ENCODE measurements at places on chromosomes 1 and 21. TPM values are rescaled to one million over a fixed set of nuclear protein-coding genes. Genes with fewer than 3 reads are reported as not detected.

Gene SRSF4
- total RNA-seq, result 49.3 TPM

DNA sequence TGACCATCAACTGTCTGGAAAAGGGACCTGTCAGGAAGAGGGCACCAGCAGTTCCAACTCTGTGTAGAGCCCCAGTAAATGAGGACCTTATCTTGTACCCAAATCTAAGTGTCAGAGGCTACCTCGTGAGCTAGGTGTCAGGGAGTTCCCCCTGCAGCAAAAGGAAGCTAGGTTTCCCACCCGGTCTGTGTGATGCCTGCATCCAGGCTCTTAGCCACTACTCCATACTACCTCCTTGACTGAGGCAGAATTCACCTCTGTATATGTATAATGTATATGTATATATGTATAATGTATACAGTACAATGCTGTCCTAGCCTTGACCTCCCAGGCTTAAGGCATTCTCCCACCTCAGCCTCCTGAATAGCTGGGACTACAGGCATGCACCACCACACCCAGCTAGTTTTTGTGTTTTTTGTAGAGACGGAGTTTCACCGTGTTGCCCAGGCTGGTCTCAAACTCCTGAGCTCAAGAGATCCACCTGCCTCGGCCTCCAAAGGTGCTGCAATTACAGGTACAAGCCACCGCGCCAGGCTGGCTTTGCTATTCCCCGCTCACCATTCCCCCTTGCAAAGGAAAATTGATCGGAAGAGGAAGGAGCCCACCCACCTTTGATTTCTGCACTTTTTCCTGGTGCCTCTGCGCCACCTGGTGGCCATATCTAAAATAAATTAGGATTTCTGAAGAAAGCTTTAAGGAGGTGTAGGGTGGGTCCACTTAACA is 15.7 kb upstream of the LUZP1 start:
- H3K4me3 ChIP-seq, result peak overlapping the region; percentile 55
- H3K27me3 ChIP-seq, result no peaks in the 10 kb centered on the region
- DNase-seq, result no peak
- no peaks in the 10 kb centered on the region for H3K36me3 ChIP-seq

DNA sequence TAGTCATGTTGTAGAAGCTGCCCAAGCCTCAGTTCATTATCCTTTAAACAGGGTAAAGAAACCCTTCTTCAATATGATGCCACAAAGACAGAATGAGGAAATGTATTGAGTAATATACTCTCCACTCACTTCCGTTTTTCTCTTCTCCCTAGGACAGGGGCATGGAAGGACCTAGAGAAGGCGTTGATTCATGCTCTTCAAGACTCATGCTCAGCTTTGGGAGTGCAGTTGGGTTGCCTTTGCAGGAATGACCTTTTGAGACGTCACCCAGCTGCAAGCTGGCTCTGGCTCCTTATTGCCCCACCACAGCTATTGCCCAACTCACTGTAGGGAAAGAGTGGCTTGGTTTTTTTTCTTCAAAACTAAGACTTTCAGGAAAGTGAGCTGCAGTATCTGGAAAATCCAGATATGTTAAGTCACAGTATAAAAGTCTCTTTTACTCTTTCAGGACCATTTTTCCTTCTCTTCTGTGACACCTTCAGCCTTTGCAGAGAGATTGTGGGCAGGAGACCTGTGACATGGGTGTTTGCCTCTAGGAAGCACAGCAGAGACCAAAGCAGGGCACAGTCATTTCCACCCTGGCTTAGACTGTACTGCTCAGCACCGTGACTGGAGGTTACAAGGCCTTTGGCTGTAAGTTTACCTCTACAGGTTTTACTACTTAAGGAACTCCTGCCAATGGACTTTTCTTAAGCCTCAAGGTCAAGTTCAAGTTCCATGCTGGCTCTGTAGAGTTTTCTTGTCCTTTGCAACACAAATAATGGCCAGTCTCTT is 39.5 kb downstream of the XCL2 start:
- no peaks in the 10 kb centered on the region for H3K4me1 ChIP-seq
- H3K4me3 ChIP-seq, result no peak overlapping the region
- DNase-seq, result peak; percentile 75
- no peaks in the 10 kb centered on the region for H3K36me3 ChIP-seq
- no peaks in the 10 kb centered on the region for H3K27me3 ChIP-seq
- no peak overlapping the region for H3K27ac ChIP-seq

DNA sequence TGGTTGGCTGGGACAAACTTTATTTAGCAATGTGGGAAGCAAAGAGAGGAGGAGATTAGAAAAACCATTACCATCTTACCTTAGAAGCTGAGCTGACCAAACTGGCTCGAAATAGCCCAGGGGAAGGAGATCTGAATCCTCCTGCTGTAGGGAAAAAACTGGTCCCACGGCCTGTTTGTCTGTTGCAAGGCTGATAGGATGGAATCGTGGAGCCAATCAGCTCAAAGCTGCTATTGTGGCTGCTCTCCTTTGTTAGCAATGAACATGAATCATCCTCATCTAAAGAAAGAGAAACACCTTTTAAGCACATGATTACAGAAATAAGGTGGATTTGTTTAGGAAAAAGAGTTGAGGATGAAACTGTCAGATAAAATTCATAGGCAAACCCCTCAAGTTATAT is 21.5 kb downstream of the CLSPN start:
- H3K36me3 ChIP-seq, result no peaks in the 10 kb centered on the region
- no peaks in the 10 kb centered on the region for H3K4me1 ChIP-seq
- no peaks in the 10 kb centered on the region for H3K27me3 ChIP-seq

- H3K4me3 ChIP-seq, result no peak overlapping the region
- peak; percentile 83 for DNase-seq
- H3K36me3 ChIP-seq, result no peaks in the 10 kb centered on the region
- H3K4me1 ChIP-seq, result peaks cover 20% of the 10 kb centered on the region
- peak overlapping the region; percentile 69 for H3K27ac ChIP-seq
Observed at GRCh38 chr21:42262831-42263231, 43.9 kb downstream of the ABCG1 start.

Gene NCMAP
- not detected for total RNA-seq

DNA sequence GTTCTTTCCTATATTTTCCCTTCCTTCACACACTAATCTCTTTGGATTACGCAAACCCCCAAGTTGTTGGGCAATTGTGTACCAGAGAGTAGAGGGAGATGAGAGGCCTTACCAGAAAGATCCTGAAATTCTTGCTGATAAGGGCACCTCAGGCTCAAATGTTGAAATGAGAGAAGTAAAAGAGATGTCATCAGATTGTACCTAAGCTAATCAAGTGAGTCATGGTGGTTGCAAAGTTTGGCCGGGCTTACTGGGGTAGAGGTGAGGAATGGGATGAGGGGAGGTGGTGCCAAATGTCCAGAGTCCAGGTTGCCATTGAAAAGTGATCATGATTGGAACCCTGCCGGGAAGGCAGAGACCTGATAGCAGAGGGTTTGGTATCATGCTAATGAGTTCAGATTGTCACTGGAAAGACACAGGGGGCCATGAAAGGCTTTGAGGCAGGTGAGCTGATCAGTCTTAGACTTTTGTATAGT is 43.1 kb downstream of the OPTC start:
- no peak overlapping the region for H3K4me3 ChIP-seq
- no peaks in the 10 kb centered on the region for H3K36me3 ChIP-seq
- peaks cover 19% of the 10 kb centered on the region for H3K4me1 ChIP-seq
- no peak overlapping the region for H3K27ac ChIP-seq
- DNase-seq, result no peak

- no peaks in the 10 kb centered on the region for H3K27me3 ChIP-seq
- peak overlapping the region; percentile 59 for H3K27ac ChIP-seq
- DNase-seq, result peak; percentile 68
Observed at GRCh38 chr1:55718758-55719671, 503.9 kb upstream of the USP24 start.

- H3K27ac ChIP-seq, result peak overlapping the region; percentile 85
- no peak overlapping the region for H3K4me3 ChIP-seq
- H3K36me3 ChIP-seq, result no peaks in the 10 kb centered on the region
- DNase-seq, result peak; percentile 73
- no peaks in the 10 kb centered on the region for H3K27me3 ChIP-seq
Observed at GRCh38 chr21:25934771-25935224, 200.0 kb downstream of the GABPA start.

DNA sequence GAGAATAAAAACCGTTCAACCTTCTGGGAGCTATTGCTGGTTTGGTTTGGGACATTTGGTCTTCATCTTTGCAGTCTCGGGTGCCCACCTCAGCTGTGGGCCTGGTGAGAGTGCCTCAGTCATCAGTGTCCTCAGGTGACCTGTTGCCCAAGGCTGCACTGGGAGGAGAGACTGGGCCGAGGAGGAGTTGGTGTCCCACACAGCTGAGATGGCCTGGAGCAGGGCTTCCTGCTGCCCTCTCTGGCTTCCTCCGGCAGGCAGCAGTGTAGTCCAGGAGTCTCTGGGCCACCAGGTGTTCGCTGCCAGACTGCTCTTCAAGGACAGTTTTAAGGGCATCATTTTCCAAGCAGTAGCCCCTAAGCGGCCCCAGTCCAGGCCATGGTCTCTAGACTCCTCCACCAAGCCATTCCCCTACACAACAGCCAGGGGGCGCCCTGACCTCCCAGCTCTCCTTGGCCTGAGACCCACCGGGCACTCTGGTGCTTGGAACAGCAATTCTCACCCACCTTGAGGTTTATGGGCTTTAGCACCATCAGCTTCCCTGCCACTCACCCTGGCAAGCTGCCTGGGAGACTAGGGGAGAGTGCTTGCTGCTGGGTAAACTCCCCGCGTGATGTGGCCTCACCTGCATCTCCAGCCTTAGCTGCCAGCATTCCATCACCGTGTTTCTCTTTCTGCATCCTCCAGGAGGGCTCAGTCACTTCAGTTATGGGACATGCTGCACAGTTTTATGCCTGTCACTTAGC is 9.1 kb upstream of the SYTL1 start:
- no peaks in the 10 kb centered on the region for H3K27me3 ChIP-seq
- H3K36me3 ChIP-seq, result peaks cover 6% of the 10 kb centered on the region
- DNase-seq, result peak; percentile 57
- no peak overlapping the region for H3K4me3 ChIP-seq
- H3K4me1 ChIP-seq, result peaks cover 5% of the 10 kb centered on the region
- H3K27ac ChIP-seq, result no peak overlapping the region

Gene GRHL3
- not detected for total RNA-seq

DNA sequence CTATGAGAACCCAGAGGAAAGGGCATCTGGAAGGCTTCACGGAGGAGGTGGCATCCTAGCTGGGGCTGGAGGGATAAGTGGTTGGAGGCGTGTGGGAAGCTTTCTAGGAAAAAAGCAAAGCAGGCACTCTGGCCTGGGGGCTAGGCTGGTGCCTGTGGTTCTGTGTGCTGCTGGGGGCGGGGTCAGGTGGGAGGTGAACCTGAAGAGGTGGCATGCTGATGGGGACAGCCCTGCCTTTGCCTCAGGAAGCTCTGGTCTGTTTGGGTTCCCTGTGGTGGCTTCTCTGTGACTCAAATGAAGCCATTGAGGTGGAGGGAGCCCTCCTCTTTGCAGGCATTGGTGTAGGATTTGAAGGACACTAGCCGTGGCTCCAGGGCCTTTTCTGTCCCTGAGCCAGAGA is 221.6 kb upstream of the POU3F1 start:
- H3K27me3 ChIP-seq, result no peaks in the 10 kb centered on the region
- no peaks in the 10 kb centered on the region for H3K4me1 ChIP-seq
- no peak overlapping the region for H3K27ac ChIP-seq
- H3K4me3 ChIP-seq, result no peak overlapping the region

GRCh38 chr1:239882967-239883366 is 208.7 kb upstream of the FMN2 start:
- no peaks in the 10 kb centered on the region for H3K4me1 ChIP-seq
- no peak overlapping the region for H3K27ac ChIP-seq
- DNase-seq, result no peak
- no peaks in the 10 kb centered on the region for H3K27me3 ChIP-seq
- H3K36me3 ChIP-seq, result no peaks in the 10 kb centered on the region

DNA sequence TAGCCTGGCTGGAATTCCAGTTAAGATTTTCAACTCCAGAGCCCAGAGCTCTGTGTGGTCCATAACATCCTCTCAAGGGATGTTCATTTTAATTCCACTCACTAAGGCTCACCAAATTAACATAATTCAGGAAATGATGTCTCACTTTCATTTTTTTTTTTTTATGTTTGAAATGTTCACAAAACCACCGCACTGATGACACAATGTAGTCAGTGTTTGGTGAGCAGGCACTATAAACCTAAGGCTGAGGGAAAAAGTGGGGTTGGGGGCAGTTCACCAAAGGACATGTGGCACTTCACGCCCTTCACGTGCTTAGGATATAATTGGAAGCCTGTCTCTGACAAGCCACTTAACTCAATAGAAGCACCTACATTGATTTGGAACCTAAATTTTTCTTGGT is 177.3 kb upstream of the CAMK1G start:
- DNase-seq, result no peak
- no peaks in the 10 kb centered on the region for H3K36me3 ChIP-seq
- no peak overlapping the region for H3K27ac ChIP-seq
- H3K27me3 ChIP-seq, result no peaks in the 10 kb centered on the region

DNA sequence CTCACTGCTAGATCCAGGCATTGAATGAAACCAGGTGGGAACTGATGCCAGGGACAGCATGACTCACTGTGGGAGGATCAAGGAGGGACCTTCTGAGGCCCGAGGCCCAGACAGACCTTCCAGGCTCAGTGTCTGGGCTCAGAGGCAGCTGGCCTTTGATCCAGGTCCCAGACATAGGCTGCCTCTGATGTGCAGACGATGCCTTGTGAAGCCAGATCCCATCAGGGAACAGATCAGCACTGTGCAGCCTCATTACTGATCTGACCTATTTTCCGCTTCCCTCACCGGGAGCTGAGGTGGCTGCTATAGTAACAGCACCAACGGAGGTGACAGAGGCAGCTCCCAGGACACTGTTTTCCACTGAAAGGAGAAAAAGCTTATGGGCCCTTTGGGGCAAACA is 399.5 kb downstream of the MATN1 start:
- no peaks in the 10 kb centered on the region for H3K4me1 ChIP-seq
- no peaks in the 10 kb centered on the region for H3K27me3 ChIP-seq
- H3K4me3 ChIP-seq, result no peak overlapping the region
- no peaks in the 10 kb centered on the region for H3K36me3 ChIP-seq
- DNase-seq, result no peak

Gene TMEM51
- total RNA-seq, result 0.89 TPM

Gene MAP1LC3C
- total RNA-seq, result 4.5 TPM

GRCh38 chr1:182080955-182081582 is 19.6 kb upstream of the ZNF648 start:
- DNase-seq, result no peak
- H3K27me3 ChIP-seq, result no peaks in the 10 kb centered on the region
- no peaks in the 10 kb centered on the region for H3K36me3 ChIP-seq

- H3K4me1 ChIP-seq, result no peaks in the 10 kb centered on the region
- H3K36me3 ChIP-seq, result no peaks in the 10 kb centered on the region
- no peak overlapping the region for H3K4me3 ChIP-seq
Observed at GRCh38 chr1:218942431-218942830, 231.2 kb upstream of the LYPLAL1 start.

Gene RIPK4
- total RNA-seq, result not detected

Gene TTC22
- not detected for total RNA-seq

GRCh38 chr1:42999308-42999707 is 40.6 kb upstream of the SLC2A1 start:
- no peaks in the 10 kb centered on the region for H3K27me3 ChIP-seq
- H3K4me3 ChIP-seq, result no peak overlapping the region
- H3K4me1 ChIP-seq, result no peaks in the 10 kb centered on the region
- H3K27ac ChIP-seq, result no peak overlapping the region

DNA sequence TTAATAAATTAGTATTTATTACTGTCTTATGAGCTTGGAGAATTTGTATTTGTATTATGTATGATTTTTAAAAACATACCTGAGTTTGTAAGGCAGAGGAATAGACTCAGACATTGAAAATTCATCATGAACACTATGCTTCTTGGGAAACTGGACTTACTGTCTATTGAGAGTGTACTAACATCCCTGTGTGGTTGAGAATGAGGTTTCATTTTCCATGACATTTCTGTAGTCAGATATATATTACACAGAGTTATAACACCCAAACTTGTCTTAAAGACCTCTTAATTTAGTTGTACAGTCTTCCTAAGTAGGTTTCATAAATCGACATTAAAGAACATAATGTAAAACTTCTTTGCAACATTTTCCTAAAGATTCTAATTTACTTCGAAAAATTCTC is 30.0 kb downstream of the PPP2R5A start:
- DNase-seq, result no peak
- H3K27me3 ChIP-seq, result no peaks in the 10 kb centered on the region
- no peaks in the 10 kb centered on the region for H3K36me3 ChIP-seq
- H3K4me1 ChIP-seq, result peaks cover 58% of the 10 kb centered on the region

All from psoas muscle (tissue), 8 donors.